SK-N-SH treated with all-trans-retinoic acid at 6 μM for 48 hours (cell line): ENCODE measurements at places on chromosomes 6 and 20.

- ATAC-seq: peak; percentile 80
These were observed at the start of gene BMP2 for GRCh38 chr20:6767536-6768227. Gene BMP2, plus strand, starts transcription at chr20:6767686. Its CDS starts 2,441 bp downstream, at chr20:6770127.

DNA sequence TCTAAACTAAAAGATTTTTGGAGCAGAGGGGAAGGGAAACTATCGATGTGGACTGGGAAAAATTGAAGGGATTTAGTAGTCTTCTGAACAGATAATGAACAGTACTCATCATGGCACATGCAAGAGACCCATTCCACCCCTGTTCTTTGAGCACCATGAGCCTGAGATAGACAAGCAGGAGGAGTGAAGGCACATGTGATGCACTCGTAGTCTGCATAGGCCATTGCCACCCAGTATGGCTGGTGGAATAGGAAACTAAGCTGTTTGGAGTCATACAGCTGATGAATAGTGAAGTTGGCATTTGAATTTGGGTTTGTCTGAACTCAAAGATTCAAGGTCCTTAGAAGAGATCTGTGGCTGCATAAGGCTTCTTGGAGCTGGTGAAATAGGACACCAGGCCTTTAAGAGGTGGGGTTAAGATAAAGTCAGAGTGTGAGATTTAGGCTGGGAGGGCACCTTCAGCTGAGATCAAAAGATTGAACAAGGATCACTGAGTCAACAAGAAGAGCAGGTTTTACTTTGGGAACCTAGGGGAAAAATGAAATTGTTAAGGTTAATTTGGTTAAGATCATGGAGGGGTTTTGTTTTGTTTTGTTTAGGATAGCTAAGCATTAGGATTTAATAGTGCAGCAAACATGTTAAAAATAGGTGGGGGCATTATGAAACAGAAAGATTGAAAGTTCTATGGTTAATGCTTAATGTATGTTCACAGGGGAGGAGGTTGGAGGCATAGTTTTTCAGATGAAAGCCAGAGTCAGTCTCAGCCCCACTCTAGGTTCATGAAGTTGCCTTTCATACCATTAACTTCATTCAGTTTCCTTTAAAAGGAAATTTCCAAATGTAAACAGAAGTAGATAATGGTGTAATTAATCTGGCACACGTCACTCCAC is 148.8 kb downstream of the ARID1B start:
- ATAC-seq: no peak; the same call in 1 of the 3 replicates

DNA sequence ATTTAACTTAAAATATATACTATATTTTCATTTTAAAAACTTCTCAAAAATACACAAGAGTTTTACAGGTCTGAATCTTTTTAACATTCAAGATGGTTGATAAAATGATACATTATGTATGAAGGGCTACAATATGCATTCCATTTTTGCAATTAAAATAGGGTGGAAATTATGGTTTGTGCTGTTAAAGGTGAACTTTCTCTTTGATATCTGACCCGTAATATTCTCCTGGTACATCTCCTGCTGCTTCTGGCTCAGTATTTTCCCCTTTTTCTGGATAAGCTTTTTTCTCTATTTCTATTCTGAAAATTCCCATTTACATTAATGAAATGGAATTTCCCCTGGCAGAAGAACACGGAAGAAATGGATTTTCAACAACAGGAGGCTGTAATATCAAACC is 27.4 kb upstream of the LCA5 start:
- ATAC-seq: no peak

DNA sequence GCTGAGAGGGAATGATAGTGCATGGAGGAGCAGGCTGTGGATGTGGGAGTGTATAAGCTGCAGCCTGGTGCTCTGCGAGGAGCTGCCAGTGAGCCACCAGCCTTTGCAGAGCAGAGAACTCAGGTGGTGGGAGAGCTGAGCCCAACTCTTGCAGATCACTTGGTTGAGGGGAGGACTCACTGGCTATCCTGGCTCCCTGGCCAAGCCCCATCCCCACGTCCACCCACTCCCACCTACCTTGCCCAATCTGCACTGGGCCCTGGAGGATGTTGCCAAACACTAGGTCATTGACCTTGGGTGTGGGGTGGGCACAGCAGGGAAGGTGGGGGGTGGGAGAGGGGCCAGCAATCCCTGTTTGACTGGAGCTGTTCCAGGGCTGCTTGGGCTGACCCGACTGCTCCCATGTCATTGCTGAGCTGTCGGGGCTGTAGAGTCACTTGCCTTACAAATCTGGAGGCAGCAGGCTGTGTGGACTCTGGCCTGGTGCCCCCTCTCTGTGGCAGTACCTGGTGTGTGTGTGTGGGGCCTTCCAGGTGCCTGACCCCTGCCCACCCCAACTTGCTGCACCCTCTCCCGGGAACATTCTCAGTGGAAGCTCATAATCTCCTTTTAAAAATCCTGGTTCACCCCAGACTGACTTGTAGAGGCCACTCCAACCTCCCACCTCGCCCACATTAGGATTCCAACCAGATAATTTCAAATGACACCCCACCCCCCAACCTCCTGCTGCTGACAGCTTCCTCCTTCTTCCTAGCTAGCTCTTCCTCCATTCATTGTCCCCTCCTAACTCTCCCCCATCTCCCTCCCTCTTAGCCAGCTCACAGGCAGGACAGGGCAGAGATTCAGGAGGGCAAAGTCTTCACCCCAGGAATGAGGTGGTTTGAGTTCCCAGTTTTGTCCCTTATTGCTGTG is 162.3 kb downstream of the MRPL14 start:
- ATAC-seq: no peak

GRCh38 chr6:105898286-105898685 is 187.8 kb upstream of the PRDM1 start:
- no peak for ATAC-seq

- ATAC-seq: no peak
These were observed 404.2 kb downstream of the PLCB1 start for GRCh38 chr20:8536262-8536618.

- no peak for ATAC-seq
These were observed 698.4 kb downstream of the TENT5A start for GRCh38 chr6:81054036-81054435.

DNA sequence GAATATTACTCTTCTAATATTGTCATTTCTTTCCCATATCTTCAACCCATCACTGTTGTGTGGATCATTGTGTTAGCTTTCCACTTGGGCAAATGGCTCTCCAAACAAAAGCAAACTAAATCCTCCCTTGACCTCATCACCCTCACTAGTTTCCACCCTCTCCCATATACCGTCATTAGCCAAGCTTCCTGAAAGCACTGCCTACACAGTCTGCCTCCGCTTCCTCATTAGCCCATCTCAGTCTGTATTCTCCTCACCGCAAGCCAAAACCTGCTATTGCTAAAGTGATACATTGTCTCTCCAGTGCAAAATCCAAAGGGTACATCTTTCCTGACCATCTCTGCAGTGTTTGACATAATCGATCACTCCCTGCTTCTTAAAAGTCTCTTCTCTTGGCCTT is 212.6 kb downstream of the CLIC5 start:
- no peak for ATAC-seq
